ENCODE measurements at places on chromosomes 4 and X.

GRCh38 chrX:153395613-153396319 is 5.4 kb downstream of the PNMA6E start:
- DNase-seq: no peak

DNA sequence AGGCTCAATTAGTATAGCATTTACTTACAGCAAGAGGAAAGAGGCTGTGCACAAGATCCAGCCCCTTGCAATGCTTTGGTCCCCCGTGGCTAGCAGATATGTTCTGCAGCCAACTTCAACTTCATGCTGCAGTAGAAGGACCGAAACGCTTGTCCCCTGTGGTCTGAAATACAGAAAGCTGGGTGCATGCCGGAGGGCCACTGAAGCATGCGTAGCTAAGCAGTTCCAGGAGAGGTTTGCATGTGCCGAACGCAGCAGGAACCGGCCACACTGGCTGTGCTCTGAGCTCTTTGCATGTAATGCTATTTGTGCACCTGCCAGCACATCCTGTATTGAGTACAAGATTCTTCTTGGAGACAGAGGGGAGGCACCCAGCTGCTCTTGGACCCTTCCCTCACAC is 35.8 kb upstream of the SHISA3 start:
- DNase-seq: no peak

DNA sequence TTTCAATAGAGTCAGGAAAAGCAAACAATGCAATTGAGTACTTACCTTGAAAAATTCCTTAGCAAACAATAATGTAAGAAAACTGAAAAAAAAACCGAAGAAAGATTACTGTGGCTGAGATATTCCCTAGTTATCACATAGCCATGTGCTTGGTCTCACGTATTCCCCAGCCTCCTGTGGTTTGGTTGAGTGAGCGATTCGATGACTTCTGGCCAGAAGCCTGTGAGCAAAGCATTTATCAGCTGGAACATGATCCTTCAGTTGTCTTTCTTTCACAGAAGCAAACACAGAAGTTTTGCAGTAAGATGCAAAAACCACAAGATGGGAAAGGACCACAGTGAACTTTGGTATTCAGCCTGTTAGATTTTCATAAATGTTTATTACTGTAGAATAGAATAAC is 1754.3 kb upstream of the AGA start:
- DNase-seq: no peak

GRCh38 chrX:68462653-68463052 is 29.4 kb upstream of the OPHN1 start:
- DNase-seq: no peak

DNA sequence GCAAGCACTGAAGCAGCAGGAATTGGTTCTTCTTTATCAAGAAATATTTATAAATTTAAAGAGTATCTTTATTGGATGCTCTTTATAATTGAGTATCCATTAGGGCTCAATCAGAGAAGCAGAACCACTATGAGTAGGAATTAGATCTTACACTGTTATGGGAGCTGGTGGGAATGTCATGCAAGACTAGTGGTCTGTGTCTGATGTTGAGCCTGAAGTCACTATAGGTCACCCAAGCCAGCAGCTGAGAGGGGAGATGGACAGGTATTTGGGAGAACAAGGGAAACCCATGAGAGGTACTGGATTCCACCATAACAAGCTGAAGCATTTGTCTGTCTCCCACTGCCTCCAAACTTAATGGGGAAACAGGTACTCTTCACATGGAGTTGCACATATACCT is 283.7 kb upstream of the BOD1L1 start:
- no peak for DNase-seq

- no peak for DNase-seq
Measured at GRCh38 chrX:53018627-53019026, 30.0 kb upstream of the GPR173 start.

- no peak for DNase-seq
Measured at GRCh38 chrX:68698942-68699341, 51.5 kb downstream of the STARD8 start.

DNA sequence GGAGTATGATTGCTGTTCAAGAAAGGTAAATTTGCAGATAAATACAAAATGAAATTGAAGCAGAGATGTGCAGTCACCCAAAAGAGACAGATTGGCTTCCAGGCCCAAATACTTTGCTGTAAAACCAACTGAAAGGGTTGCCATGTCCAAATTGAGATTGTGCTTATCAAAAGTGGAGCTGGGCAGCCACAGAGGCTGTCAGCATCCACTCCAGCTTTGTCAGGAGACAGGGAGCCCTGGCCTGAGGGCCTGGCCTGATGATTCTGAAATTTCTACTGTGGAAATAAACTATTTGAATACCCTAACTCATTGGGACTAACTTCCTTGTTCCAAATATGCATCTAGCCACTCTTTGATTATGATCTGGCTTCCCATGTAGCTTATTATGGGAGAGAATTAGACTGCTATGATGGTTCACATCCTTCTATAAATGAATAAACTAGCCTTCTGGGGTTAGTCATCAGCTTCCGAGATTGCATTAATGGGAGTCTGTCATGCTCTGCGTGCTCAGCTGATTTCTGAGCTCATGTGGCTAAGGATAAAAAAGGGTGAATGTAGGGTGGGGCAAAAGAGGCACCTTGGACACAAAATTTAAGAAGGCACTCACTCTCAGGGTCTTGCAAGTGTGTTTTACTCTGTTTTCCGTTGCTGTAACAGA is 48.2 kb downstream of the SLC34A2 start:
- no peak for DNase-seq

GRCh38 chr4:128291096-128291495 is 3.5 kb upstream of the PGRMC2 start:
- no peak for DNase-seq

- DNase-seq: no peak
Measured at GRCh38 chr4:6017800-6018199, 431 bp downstream of the C4orf50 start.

DNA sequence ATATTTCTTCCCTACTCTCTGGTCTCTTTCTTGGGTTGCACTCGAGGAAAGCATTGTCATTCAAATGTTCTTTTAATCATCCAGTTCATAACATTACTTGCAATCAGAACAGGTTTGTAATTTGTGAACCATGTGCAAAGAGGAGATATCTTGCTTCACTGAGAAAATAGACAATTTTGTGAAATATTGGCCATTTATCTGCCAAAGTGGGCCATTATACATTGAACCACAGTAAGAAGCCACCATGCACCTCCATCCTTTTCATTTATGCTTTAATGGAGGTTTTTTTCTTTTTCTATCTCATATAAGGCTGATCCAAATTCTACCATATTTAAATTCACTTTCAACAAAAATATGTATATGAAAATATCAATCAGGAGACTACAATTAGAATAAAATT is 335.3 kb upstream of the AADAT start:
- no peak for DNase-seq

DNA sequence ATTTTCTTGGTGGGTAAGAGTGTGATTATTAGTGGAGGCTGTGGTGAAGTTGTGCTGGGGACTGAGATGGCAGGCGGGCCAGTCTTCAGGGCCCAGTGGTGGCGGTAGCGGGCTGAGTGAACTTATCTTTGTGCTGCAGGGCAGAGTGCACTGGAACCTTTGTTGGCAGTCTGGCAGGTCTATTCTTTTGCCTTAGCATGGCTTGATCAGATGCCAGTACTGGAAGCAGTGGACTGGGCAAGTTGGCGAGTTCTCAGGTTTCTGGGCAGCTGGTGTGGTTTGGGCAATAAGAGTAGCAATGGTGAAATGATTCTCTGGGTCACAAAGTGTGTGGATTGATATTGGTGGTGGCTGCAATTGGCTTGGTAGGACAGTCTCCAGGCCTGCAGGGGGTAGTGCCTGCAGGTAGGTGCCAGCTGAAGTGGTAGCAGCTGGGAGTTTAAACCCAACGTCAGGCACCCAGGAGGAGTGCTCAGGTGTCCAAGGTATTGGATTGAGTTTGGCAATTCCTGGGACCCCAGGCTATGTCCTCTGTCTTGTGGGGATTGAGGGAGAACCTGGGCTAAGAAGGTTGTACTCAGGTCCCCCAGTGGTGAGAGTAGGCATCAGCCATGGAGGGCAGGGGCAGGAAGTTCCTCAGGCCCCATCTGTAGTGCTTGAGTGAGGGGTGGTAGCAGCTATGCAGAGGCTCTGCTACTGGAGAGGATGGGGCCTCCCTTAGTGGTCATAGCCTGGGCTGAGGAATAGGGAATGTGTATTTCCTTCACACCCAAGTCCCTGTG is 34.9 kb upstream of the SLC25A14 start:
- DNase-seq: no peak

Measured in DMS79 (cell line).